Naive thymus-derived CD8-positive, alpha-beta T cell (primary cell): ENCODE measurements at places on chromosomes 5 and 9.

GRCh38 chr5:58455480-58455879 lies 4.4 kb downstream of the PLK2 start:
- no peak for DNase-seq

GRCh38 chr5:178632285-178632684 lies 5.4 kb upstream of the CLK4 start:
- DNase-seq = no peak

GRCh38 chr9:127490535-127491230 lies 39.4 kb downstream of the LRSAM1 start:
- DNase-seq = no peak

- no peak for DNase-seq
Measured at GRCh38 chr9:78463750-78464149, 166.8 kb downstream of the PSAT1 start.

DNA sequence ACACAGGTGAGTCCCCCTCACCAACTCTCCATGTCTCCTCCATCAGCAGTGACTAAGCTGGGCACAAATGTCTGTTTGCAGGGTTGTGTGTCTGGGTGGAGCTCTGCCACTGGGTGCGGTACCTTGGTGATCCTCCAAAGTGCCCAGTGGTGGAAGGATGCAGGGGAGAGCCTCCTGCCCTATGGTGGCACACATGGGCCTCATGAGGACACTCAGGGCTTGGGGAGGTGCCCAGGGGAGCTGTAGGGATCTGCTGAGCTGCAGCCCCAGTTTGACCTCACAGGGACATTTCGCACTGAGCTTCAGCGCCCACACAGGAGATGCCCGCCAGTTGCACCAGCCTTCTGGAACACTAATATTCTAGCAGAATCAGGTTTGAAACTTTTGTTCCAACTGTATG lies 29.5 kb downstream of the S1PR3 start:
- no peak for DNase-seq

- no peak for DNase-seq
Measured at GRCh38 chr5:151233616-151234085, 9.8 kb upstream of the CCDC69 start.

GRCh38 chr9:101586651-101587050 lies 8.1 kb downstream of the PPP3R2 start:
- DNase-seq = no peak

- no peak for DNase-seq
Measured at GRCh38 chr5:142358648-142359047, 33.8 kb upstream of the SPRY4 start.

GRCh38 chr9:130905125-130905901 lies 8.7 kb upstream of the QRFP start:
- no peak for DNase-seq

DNA sequence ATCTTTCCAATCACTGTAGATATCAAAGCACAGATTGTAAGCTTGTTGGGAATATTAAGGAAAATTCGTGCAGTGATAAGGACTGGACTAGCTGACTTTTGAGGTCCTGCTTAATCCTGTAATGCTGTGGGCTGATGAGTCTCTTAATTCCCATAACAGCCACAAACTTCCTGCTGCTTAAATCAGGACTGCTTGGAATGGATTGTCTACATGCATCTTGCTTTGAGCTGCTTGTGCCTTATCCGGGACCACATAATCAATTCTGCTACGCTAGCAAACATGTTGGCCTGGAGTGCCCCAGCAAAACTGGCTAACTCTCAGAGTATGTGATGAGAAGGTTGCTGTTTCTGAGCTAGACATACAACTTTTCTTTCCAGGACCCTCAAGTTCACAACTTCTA lies 79.6 kb downstream of the SNCAIP start:
- DNase-seq = no peak
